GF-D8 (cell line): ENCODE measurements at places on chromosomes 4 and X.

DNA sequence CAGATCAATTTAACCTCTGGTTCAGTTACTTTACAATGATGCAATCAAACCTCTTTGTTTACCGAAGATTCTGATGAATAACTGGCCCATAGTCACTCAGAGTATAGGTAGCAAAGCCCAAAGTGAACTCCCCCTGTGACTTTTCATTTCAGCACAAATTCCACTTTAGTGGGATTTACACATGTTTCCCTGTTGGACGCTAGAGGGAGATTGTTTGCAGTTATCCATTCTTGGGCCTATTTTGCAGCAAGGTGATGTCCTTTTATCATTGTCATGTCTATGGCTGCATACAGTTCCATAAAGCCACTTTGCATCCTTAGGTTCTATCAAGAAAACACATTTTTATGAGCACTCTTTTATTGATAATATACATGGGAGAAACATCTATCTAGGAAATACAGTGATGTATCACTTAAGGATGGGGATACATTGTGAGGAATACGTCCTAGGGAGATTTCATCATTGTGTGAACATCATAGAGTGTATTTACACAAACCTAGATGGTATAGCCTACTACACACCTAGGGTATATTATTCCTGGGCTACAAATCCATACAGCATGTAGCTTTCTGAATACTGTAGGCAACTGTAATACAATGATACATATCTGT, 14.5 kb upstream of the DKK2 start:
- DNase-seq = no peak

DNA sequence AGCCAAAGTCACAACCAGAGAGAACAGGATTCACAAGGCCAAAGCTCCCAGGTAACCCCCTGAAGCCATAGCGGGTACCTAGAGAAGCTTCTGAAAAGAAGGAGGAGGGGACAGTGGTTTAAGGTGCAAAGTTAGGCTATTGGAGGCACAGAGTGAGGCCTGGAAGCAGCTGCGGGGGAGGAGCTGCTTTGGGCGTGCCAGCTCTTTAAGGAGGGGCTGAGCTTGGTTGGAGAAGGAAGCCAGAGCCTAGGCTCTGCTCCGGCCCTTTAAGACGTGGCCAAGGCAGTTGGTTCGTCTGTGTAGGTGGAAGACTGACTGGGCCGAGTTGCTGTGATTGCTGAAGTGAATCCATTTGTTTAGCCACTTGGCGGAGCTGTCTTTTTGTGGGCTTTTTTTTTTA, 1.5 kb downstream of the KLF8 start:
- DNase-seq = no peak

- DNase-seq = no peak
Observed at GRCh38 chrX:153244767-153245166, 65.7 kb downstream of the MAGEA1 start.

DNA sequence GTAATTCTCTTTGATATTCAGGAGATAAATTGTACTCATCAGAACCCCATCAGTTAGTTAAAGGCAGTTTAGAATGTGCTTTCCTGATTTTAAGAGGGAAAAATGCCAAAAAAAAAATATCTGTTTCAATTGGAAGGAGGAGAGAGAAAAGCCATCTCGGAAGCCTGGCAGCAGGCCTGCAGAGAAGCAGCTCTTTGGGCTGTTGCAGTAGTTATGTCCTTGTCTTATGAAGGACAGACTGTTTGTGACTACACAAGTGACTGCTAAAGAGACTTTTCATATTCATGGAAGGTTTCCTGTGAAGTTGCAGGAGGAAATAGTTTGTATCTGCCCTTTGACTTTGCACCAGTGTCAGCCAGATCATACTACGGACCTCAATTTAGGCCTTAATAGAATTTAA, 88.8 kb downstream of the DCLK2 start:
- no peak for DNase-seq

GRCh38 chrX:16977771-16978170, 31.3 kb downstream of the REPS2 start:
- DNase-seq = no peak

DNA sequence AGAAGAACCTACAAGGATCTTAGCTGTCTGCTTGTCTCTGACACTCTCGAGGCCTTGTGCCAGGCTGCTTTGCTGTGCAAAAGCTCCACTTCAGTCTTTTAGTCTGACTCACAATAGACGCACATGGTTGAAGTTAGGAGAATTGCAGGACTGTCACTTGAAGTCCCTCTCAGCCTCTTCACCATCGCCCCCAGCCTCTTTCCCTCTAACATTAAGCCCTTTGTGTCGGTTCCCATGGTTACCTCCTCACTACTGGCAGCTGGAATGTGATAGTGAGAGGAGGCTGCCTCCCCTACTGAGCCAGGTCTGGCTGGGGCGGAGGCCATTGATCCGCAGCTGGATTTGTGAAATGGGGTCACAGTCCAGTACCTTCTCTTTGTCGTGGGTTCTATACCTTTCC, 201.8 kb downstream of the SOWAHB start:
- no peak for DNase-seq

- DNase-seq = peak; percentile 54
Observed at GRCh38 chr4:6258741-6259140, 10.9 kb upstream of the WFS1 start.

GRCh38 chr4:15765910-15766697, 12.0 kb upstream of the CD38 start:
- peak; percentile 73 for DNase-seq

- DNase-seq = no peak
Observed at GRCh38 chrX:10039821-10040793, 72.9 kb downstream of the CLDN34 start.

DNA sequence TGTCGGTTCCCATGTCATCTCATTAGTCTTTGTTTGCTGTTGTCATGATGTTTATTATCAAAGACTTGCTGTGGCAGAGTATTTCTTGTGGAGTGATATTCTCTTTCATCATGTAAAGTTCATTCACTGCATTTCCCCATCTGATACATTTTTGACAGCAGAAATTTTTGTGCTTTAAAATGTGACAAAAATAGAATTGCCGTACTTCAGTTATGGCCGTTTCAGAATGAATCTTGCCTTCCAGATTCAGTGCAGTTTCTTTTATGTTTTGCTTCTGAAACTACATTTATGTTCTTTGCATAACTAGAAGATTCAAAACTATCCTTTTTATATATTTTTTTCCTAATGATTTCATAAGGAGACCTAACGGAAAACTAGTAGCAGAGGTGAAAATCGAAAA, 10.0 kb downstream of the CSTF2 start:
- no peak for DNase-seq

DNA sequence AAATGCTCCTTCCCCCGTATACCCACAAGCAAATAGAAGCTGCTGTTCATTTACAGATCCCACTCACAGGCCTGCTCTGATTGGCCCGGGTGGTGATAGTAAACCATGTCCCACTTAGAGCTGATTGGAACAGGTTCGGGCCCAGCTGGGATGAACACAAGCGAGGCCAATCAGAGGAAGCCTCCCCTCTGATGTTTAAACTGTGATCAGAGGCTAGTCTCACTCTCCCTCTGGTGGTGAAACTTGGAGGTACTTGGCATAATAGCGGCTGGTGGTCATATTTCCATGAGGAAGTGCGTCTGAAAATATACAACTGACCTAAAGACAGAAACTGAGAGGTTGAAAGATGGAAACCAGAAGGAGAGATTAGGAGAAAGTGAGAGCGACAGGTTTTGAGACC, 51.5 kb upstream of the TRPC3 start:
- DNase-seq = no peak

DNA sequence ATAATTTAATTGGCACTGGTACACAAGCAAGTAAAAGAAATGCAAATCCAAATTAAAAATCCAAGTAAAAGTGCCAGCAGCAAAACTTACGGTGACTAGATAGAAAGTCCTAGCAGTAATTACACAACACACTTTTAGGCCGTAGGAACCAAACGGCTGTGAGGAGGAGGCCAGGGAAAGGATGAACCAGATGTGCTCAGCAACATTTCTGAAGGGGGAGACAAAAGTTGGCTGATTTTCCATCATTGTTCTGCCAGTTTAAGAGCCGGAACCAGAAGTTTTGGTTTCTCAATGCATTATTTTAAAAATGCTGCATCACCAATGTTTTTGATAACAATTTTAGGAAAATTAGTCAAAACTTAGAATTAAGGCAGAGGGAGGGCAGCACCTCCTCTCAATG, 68.7 kb upstream of the ENPP6 start:
- DNase-seq = no peak

GRCh38 chr4:56910172-56910967, 2.7 kb downstream of the REST start:
- no peak for DNase-seq

DNA sequence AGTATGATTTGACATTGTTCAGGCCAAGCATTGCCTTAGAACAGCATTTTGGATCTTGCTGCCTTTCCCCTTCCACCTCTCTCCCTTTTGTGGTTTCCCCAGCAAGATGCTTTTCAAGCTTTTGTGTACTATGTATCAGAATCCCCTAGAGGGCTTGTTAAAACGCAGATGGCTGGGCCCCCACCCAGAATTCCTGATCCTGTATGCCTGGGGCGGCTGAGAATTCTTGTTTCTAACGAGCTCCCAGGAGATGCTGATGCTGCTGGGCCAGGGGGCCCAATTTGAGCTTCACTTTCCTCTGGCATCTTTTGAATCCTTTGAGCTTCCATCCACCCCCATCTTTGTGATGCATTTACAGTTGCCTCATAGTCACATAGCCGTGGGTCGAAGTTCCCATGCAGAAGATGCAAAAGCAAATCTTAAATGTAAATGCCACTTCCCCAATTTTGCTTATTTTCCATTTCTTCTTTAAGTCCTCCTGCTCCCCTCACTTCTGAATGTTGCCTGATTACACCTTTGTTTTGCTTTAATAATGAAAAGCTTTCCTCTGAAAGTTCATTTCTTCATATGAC, 18.5 kb downstream of the HCCS start:
- DNase-seq = no peak

DNA sequence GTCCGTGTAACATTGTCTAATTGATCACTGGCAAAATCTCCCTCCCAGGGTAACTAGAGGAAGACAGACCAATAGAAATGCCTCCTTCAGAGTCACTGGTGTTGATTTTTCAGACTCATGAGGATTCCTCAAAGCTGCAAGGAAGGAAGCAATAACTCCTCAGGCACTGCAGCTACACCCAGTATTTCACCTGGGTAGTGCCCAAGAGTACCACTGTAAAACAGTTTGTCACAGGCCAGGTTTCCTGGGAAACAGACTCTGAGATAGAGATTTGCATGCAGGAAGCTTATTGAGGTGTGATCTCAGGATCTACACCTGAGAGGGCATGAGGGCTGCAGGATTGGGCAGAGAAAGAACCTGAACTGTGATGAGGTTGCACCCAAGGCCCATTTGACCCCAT, 240.7 kb upstream of the ATP6AP2 start:
- no peak for DNase-seq

DNA sequence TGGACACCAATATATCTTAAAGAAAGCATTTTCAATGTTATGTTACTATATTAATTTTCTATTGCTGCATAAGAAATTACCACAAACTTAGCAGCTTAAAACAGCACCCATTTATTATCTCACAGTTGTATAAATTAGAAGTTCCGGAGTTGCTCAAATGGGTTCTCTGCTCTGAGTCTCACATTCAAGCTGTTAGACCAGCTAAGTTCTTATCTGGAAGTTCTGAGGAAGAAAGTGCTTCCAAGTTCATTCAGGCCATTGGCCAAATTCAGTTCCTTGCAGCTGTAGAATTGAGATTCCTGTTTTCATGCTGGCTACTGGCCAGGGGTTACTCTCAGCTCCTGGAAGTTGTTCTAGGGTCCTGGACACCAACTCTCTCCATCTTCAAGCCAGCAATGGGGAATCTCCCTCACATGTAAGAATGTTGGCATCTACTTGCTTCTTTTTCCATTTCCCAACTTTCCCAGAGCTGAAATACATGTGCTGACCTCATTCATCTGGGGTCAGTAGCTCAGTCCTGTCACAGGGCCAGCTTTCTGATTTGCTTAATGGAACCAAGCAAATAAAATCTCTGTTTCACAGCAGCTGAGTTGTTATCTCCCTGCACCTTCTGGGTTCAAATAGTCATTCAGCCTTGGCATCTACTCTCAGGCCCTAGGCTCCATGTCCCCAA, 99.6 kb upstream of the INTU start:
- no peak for DNase-seq

DNA sequence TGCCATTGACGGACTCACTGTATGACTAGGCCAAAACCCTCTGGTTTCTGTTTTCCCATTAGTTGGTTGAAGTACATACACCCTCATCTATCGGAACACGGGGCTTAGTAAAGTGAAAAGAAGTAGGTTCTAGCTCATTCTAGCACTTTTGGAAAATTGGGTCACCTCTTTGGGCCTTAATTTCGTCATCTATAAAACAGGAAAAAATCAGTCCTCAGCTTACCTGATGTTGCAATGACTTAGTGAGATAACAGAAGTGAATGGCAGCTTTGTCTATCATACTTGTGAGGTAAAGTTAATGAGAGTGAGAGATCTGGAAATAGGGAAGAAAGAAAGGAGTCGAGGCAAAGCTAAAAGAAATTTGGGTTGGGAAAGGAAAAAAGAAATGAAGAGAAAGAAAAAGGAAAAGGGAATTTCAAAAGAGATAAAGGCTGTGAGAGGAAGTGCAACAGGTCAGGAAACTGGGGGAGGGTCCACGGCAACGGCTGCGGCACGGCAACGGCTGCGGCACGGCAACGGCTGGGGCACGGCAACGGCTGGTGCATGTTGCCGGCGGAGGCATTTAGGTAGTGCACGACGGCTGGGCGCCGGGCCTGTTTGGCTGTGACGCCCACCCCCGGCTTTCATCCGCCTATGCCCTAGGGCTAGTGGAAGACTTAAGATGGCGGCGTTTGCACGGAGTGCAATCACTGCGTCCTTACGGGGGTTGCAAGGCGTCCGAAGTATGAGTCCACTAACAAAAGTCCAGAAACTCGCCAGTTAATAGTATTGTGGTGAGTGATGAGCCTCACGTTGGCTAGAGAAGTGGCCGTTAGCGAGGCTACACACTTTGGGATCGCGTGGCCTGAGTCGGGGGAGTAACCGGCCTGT, 360.1 kb upstream of the ZCCHC13 start:
- DNase-seq = peak; percentile 69
